ENCODE measurements at places on chromosomes 16 and 17.

GRCh38 chr17:69677130-69677529, 262.6 kb downstream of the MAP2K6 start:
- no peak for DNase-seq

DNA sequence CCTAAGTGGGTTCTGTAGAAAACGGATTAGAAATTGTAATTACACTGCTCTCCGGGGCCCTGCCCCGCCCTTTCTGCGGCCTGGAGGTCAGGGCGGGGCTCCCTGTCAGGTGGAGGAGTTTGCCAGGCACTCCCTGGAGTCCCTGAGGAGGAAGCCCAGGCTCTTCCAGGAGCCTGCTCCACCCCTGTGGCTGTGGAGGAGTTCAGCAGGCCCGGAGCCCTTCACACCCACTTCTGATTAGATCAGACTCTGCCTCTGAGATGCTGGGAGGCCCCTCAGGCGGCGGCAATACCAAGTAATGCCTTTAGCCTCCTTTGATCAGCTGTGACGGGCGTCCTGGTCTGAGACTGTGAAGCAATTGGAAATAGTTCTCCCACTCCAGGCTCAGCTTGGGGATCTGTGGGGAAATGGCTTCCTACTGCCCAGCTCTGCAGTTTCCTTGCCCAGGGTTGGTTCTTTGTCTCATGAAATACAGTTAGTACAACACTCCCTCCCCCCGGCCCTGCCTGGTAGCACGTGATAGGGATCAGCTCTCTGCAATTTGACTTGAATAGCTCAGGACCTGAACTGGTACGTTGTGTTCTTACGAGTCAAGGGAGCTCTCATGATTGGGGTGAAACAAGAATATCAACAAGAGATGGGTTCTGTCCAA, 22.3 kb downstream of the BAIAP2 start:
- DNase-seq, result no peak

DNA sequence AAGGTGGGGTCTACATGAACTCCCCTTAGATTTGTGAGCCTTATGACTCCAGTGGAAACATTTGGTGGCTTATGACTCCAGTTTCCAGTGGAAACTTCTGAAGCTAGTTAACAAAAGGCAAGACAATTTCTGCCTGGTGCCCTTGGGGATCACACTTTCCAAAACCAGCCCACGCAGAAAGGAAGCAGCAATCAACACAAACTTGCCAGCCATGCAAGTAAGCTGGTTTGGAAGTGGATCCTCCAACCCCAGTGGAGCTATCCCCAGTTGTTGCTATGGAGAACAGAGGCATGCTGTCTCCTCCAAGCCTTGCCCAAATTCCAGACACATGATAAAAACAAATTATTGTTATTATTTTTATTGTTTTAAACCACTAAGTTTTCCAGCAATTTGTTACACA, 130.9 kb downstream of the CDH11 start:
- DNase-seq, result no peak

DNA sequence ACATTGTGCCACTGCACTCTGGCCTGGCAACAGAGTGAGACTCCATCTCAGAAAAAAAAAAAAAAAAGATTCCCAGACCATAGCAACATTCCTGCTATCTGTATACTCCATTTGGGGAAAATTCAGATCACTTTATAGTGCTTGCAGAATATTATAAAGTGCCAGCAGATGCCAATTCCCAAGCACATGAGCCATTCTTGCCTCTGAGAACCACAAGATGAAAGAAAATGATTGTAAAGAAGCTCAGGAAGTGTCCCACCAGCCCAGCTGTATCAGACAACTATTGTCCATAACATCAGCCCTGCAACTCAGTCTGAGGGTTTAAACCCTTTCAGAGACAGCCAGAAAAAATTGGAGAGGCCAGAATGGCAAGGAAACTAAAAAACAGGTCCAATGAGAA, 69.0 kb downstream of the HS3ST2 start:
- DNase-seq, result no peak

DNA sequence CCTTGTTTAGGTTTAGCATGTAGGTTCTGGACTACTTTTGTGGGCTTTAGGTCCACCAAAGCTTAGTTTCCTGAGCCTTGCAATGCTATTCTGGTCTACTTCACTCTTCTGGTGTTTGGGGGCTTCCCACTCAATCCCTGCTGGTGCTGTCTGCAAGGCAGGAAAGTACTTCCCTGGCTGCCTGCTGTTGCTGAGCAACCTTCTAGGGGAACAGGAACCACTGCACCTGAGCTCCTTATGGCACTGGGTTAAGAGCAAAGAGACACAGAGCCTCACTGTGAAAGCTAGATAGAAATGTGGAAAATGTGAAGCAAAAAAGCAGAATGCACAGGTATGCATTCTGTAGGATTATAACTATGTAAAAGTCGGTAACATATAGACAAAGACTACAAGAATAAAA, 17.0 kb downstream of the MPO start:
- DNase-seq, result no peak

GRCh38 chr17:43931062-43931571, 11.2 kb downstream of the PPY start:
- DNase-seq, result no peak

DNA sequence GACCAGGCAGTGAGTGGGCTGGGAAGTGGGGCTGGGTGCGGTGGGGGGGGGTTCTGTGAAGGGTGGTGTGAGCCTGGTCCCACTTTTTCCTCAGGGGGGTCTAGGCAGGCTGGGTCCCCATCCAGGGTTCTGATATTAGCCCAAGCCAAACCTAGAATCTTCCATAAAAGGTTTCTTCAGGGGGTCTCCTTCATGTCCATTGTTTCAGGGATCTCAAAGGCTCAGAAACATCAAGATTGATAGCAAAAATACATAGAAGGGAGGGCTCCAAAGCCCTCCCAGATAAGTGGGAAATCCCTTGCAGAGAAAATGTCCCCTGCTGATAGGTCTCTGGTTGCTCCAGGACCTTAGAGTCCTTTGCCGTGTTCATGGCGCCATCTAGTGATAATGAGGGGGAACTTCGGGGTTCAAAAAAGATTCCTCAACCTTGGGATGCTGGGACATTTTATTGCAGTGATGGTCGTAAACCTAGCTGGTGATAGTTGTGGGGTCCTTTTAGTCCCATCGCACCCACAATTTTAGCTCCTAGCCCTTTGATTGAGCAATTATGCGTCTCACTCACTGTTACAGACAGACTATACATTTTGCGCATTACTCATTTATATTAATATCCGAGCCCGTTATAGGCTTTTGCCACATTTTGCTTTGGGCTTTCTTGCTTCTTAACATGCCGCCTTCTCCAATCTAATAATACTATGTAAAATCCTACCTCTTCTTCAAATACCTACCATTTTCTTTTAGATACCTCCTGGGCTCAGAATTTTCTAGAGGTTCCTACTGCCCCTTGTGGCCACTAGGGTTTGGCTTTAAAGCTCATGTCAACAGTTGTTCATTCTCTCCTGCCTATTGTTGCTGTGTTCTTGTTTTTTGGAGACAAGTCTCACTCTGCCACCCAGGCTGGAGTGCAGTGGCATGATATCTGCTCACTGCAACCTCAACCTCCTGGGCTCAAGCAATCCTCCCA, 35.1 kb downstream of the IGF2BP1 start:
- peak; percentile 84 for DNase-seq

DNA sequence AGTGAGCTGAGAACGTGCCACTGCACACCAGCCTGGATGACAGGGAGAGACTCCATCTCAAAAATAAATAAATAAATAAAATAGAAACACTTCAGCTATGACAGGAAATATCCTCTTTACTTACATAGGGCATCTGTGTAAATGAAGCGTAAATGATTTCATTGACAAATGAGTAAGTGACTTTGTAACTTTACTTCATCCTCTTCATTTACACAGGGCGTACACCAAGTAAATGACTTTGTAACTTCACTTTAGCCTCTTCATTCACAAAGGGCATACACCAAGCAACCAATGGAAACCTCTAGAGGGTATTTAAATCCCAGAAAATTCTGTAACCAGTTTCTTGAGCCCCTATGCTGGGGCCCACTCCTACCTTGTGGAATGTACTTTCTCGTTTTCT, 16.2 kb upstream of the KLHDC4 start:
- no peak for DNase-seq

- DNase-seq, result no peak
Measured at GRCh38 chr16:74982256-74982655, 2.7 kb downstream of the WDR59 start.

DNA sequence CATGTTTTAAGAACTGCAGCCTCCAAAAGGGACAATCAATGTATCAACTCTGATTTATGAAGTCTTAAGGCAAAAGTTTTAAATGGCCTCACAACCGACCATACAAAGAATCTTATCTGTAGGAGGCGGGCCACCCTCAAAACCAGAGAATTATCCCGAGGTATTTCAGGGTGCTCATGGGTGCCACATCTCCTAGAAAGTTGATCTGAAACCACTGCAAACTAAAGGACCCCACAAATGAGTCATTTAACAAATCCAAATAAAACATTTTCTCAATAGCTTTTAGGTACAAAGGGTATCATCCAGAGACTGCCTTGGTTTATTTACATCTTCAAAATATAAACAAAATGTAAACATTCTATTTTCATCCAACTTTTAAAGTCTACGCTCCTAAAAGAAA, 6.8 kb downstream of the ERN1 start:
- no peak for DNase-seq

GRCh38 chr17:3798273-3799180, 2.5 kb downstream of the ITGAE start:
- DNase-seq, result no peak

- DNase-seq, result no peak
Measured at GRCh38 chr17:65060631-65061254, 4.2 kb upstream of the GNA13 start.

GRCh38 chr17:82754297-82755208, 2.7 kb downstream of the TBCD start:
- no peak for DNase-seq

GRCh38 chr17:31320241-31320640, 1.2 kb downstream of the EVI2A start:
- DNase-seq, result no peak

GRCh38 chr17:39611401-39612112, 3.8 kb upstream of the NEUROD2 start:
- no peak for DNase-seq

- DNase-seq, result peak; percentile 48
Measured at GRCh38 chr17:75124041-75124818, 7.3 kb downstream of the NT5C start.

GRCh38 chr16:49800876-49801275, 55.0 kb downstream of the ZNF423 start:
- DNase-seq, result no peak

- no peak for DNase-seq
Measured at GRCh38 chr17:78132767-78133178, 2.2 kb downstream of the TMC8 start.

DNA sequence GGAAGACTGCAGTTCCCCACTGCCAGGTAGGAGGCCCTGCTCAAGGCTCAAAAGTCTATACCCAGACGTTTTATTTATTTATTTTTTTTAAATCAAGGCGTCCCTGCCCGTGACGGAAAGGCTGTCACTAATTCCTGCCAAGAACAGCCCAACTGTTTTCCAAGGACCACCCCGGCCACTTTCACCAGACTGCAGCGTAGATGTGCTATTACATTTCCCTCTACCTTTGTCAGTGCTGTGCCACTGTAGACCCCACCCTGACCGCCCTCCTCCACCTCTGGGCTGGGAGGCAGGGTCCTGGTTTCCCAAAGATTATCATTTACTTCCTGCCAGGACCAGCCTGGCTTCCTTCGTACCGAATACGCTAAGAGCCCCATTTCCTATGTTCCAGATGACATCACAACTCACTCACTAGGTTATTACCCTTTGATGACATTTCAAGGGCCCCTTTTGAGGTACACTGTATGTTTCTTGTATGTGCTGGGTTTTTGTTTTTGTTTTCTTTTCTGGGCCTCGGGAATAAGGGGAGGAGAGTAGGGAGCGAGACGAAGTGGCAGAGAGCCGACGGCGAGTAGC, 6.3 kb upstream of the RNF227 start:
- no peak for DNase-seq

DNA sequence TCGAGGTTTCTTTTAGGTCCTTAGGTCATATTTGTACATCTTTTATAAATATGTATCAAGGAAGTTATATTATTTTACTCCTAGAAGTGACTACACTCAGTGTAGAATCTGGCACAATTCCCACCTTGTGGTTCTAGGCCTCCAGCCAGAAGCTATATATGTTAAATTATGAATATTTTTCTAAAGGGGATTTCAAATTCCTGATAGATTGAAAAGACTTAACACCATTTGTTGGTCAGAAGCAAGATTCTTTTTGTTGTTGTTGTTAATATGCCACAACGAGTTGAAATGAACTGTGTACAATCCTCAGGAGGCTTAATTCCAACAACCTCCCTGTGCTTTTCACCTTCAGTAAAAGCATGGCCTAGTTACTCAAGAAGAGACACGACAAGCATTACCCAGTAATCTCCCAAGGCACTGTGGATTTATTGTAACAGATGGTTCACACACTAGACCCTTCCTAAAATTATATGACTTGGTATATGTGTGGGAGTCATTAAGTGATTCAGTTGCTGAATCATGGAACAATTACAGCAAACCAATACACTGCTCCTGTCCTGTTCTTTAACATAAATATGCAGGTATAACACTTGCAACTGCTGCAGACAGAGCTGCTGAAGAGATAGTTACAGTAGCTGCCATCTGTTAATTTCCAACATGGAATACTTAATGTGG, 964.4 kb upstream of the GOT2 start:
- peak; percentile 82 for DNase-seq

- DNase-seq, result no peak
Measured at GRCh38 chr17:78826836-78827509, 13.6 kb downstream of the USP36 start.

DNA sequence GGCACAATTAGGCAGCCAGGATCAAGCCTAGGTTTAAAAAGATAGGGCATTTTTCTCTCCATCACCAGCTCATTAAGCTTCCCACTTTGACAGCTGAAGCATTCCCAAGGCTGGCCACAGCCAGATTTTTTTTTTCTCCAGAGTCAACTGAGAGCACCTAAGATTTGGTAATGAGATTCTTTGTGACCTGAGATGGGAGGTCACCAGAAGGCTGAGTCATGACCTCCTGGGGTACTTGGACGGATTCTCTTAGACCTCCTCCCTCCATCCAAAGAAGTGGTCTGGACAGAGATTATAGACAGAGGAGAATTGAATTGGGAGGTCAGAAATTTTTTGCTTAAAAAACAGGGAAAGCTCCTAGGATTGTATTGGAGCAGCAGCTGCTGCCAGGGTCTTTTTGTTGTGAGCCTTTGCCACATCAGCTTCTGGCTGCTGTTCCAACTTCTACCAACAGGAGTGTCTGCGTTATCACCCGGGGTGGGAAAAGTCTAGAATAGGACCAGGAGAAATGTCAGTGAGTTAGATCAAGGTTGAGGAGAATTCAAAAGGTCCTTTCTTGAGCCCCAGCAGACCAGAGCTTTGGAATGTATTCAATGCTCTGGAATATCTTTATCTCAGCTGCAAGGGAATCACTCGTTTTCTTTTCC, 221.2 kb upstream of the N4BP1 start:
- DNase-seq, result no peak

DNA sequence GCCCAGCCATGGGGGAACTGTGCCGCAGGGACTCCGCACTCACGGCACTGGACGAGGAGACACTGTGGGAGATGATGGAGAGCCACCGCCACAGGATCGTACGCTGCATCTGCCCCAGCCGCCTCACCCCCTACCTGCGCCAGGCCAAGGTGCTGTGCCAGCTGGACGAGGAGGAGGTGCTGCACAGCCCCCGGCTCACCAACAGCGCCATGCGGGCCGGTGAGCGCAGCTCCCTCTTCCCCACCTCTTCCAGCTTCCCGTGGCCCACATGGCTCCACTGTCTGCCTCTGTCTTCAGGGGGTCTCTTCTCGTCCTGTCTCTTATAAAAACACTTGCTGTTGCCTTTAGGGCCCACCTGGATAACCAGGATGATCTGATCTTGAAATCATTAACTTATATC, 11.6 kb downstream of the CARD14 start:
- no peak for DNase-seq

GRCh38 chr17:3032258-3033247, 30.9 kb downstream of the OR1D5 start:
- DNase-seq, result no peak

All from fibroblast of skin of back (primary cell).